NAMALWA (cell line): ENCODE measurements at places on chromosomes 1 and 21.
A peak's percentile ranks its signal among the peaks of the same experiment; 100 is the strongest.

- DNase-seq: peak; percentile 94
Measured at GRCh38 chr1:26111530-26112406, at the start of gene PDIK1L. PDIK1L (plus strand) TSS chr1:26111824; CDS start chr1:26114309, 2,485 bp downstream.

- DNase-seq: peak; percentile 97
Measured at GRCh38 chr1:183915625-183916510, 110.9 kb downstream of the RGL1 start.

- DNase-seq: no peak
Measured at GRCh38 chr1:45922374-45922773, 119.0 kb downstream of the MAST2 start.

- DNase-seq: peak; percentile 64
Measured at GRCh38 chr1:29332204-29332603, 95.9 kb downstream of the PTPRU start.

DNA sequence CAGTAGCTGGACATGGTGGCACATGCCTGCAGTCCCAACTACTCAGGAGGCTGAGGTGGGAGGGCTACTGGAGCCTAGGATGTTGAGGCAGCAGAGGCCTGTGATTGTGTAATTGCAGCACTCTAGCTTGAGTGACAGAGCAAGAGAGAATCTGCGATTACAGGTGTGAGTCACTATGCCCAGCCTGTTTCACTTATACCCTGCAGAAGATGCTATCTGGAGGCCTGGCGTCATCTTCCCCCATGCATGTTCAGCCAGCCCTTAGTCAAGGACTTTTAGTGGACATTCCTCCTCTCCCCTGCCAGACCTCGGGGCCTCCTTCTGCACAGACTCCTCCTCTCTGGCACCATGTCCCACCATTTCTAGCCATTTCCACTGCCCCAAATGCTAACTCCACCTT is 36.3 kb upstream of the RCC2 start:
- no peak for DNase-seq

- DNase-seq: peak; percentile 81
Measured at GRCh38 chr21:39518055-39518846, 66.5 kb downstream of the SH3BGR start.

- DNase-seq: no peak
Measured at GRCh38 chr1:213983493-213984386, 4.0 kb upstream of the PROX1 start.

GRCh38 chr1:106831511-106831910 is 225.0 kb upstream of the PRMT6 start:
- DNase-seq: no peak
